ENCODE measurements at places on chromosomes 11 and 22.

GRCh38 chr11:87851234-87851633 is 324.0 kb downstream of the RAB38 start:
- DNase-seq: peak; percentile 5

DNA sequence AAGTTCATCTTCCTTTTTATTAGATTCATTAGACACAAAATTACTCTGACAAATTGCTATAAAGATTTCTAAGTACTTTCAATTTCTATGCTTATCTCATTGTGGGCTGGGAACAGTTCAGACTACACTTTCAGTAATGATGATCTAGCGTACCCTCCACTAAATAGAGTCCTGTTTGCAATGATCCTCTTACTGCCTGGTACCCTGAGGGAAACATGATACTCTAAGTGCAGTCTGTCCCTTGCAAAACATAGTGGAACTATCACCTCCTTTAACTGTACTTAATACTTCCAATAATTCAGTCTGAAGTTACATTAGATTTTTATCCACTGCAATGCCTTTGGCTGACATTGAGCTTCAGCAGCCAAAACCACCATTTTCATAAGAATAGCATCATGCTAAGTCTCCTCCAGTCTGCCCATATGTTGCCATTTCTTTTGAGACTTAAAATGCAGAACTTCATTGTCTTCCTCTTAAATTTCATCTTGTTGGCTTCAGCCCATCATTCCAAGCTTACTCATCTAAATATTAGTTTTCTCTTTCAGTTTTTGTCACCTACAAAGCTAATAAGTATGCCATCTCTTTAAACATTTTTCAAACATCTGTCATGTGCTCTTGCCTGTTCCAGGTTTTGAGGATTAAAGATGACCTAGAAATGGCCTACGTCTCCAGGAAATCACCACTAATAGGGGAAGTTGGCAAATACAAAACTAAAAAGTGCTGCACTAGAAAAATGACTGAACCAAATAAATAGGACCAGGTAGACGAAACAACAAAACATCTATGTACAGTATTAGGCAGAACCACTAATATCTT is 55.5 kb downstream of the PAK1 start:
- DNase-seq: no peak

- DNase-seq: no peak
Measured at GRCh38 chr11:128825050-128825784, 41.9 kb downstream of the KCNJ1 start.

GRCh38 chr22:45882881-45883810 is 93.8 kb downstream of the WNT7B start:
- DNase-seq: no peak

GRCh38 chr11:124800226-124800929 is at the start of gene MSANTD2:
Gene MSANTD2 (minus strand): TSS chr11:124800406. CDS start chr11:124800380, 26 bp downstream.
- peak; percentile 83 for DNase-seq

DNA sequence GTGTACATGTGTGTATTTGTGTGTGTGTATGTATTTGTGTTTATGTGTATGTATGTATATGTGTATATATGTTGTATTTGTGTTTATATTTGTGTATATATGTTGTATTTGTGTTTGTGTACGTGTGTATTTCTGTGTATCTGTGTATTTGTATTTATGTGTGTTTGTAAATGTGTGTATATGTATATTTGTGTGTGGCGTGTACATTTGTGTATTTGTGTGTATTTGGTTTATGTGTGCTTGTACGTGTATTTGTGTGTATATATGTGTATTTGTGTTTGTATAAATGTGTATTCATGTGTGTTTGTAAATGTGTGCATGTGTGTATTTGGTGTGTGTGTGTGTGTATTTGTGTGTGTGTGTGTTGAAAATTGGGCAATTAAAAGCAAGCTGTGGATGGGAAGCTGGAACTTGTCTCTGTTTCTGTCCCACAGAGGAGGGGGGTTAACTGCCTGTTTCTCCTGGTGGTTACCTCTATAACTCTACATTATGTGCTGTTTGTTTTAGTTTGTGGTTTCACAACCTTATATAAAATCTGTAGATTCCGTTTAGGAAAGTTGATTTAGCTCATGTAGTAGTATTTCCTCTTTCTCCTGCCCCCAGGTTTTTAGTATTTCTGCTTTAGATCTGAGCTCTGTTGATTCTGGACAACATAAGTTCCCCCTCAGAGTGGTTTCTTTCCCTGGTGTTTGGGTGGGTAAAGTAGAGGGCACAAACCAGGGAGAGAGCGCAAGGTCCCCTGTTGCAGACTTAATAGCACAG is 28.9 kb downstream of the AP2A2 start:
- no peak for DNase-seq

DNA sequence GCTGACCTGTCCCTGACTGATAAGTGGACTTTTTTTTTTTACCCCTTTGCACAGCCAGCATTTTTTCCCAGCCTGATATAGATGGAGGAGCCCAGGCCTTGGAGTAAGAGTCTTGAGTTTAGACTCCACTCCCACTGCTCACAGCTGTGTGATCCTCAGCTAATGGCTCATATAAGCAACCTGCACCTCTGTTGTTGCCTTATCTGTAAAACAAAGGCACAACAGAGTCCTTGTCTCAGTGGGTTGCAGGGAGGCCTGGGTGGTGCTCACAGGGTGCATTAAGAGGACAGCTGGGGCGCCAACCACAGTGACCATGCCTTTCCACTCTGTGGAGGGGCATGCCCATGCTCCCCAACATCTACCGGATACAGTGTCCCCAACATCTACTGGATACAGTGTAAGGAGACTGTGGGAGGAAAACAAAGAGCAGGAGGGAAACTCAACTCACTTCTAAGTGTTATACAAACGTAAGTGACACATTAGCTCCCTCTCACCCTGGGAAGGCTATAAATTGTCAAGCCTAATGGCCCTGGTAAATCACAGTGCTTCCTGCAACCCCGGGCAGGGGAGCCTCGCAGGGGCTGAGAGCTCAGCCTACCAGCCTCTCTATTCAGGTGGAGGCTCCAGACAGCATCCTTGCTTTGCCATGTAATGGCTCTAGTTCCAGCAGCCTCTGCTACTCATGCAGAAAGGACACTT is 109.5 kb downstream of the TENM4 start:
- no peak for DNase-seq

DNA sequence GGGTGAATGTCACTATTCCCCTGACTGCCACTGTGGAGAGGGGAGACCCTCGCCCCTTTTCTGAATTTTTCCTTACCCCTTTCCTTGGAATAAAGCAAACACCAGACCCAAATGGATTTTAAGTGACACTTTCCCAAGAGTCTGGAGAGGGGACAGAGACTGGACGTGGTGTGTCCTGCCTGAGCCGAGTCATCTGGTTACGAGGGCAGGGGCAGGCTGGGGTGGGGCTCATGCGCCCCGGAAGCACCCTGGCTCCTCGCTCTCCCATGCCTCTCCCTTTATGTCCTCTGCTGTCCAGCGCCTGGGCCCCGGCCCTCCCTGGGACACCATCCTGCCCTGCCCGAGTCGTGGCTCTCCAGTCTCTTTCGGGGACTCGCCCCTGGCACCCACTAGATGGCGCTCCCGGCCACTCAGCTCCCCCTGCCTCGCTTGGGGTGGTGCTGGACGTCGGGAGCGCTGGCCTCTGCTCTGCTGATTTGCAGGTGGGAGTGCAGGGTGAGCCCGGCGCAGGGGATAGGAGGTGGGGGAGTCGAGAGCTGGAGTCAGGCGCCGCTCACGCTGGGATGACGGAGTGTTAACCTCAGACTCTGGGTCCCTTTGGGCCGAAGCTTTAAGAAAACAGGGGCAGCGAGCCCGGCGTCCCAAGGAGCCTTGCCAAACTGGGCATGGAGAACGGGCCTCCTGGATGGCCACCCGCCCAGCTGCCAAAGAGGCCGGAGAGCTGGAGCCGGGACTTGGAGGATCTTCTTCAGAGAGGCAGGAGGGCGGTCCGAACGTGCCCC is 89.8 kb downstream of the RPS6KA4 start:
- peak; percentile 43 for DNase-seq

DNA sequence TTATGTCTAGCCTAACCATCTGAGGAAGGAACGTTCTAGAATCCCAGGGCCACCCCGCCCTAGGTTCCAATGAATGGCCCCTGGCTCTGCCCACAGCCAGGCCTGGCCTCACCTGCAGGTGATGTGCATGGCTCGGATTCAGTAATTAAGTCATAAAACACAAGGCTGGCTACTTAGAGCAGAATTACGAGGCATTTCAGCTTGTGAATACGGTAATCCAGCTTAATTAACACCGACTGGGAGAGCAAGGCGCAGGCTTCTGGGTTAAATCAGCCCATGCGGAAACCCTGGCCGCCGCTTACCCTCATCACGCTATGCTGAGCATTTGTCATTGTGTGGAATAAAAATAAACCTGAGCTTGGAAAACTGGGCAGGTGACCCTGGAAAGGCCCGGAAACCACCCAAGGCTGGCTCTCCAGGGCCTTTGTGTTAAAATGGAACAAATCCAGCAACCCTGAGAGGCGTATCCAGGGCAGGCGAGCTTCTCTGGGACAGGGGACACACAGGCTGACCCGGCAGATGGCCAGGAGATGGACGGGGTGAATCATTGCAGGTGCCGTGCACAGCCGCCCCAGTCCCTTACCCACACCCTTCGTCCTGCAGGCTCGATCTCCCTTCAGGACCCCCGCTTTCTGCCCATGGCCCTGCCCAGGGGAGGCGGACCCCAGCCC is 220.2 kb downstream of the CTTN start:
- DNase-seq: no peak

All from amniotic epithelial cell (primary cell).